ENCODE measurements at places on chromosomes 4 and X. TPM values are rescaled to one million over a fixed set of nuclear protein-coding genes. Genes with fewer than 3 reads are reported as not detected.

- no peak for DNase-seq
These were observed 73.1 kb downstream of the FBXO8 start for GRCh38 chr4:174210354-174210753.

DNA sequence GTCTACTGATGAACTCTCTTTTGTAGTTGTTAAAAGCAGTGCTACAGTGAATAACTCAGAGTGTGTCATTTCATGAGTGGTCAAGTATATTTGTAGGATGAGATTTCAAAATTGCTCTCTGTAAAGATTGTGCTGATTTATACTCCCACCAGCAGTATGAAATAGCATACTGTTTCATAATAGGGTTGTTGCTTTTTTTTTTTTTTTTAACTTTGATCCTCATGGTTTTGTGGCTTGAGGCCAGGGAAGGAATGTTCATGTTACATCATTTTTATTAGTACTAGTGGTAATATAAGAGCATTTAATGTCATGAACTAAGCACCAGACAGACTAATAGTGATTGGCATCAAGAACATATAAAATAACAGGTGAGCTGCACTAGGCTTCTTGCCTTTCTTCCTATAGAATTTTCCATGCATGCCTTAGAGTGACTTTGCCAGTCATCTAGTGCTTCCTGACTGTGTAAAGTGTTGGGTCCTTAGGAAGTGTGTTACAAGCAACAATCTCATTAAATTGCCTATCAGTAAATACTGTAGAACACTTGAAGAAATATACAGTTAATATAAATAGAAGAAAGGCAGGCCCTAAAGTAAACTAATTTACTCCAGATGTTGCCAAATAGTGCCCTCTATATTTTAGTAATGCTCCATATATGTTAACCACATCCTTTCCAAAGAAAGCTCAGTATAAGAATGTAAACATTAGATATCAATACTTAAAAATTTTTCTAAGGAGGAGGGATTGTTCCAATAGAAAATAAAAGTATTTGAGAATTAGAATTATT lies 38.6 kb upstream of the MSMO1 start:
- no peak for DNase-seq

GABRG1 gene
- total RNA-seq, result not detected

SPIN4 gene
- total RNA-seq, result 0.28 TPM

DNA sequence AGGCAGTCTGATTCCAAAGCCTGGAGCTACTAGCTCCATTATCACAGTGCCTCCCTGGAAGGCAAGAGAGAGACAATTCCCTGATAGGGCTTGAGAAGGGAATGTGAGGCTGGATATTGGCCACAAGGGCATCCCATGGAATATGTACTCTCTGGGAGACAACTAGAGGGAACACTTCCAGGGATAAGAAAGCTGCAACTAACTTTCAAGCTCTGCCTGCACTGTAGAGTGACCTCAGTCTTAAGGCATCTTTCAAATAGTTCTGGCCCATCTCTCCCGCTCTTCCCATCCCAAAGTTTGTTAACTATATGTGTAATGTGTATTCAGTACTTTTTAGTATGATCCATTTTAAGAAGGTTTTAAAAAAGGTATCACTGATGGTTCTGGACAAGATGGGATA lies 13.1 kb upstream of the RNF212 start:
- DNase-seq, result no peak

GRCh38 chr4:4480685-4481398 lies 61.0 kb downstream of the STX18 start:
- no peak for DNase-seq

- DNase-seq, result no peak
These were observed 112.1 kb upstream of the NWD2 start for GRCh38 chr4:37132351-37132974.

DNA sequence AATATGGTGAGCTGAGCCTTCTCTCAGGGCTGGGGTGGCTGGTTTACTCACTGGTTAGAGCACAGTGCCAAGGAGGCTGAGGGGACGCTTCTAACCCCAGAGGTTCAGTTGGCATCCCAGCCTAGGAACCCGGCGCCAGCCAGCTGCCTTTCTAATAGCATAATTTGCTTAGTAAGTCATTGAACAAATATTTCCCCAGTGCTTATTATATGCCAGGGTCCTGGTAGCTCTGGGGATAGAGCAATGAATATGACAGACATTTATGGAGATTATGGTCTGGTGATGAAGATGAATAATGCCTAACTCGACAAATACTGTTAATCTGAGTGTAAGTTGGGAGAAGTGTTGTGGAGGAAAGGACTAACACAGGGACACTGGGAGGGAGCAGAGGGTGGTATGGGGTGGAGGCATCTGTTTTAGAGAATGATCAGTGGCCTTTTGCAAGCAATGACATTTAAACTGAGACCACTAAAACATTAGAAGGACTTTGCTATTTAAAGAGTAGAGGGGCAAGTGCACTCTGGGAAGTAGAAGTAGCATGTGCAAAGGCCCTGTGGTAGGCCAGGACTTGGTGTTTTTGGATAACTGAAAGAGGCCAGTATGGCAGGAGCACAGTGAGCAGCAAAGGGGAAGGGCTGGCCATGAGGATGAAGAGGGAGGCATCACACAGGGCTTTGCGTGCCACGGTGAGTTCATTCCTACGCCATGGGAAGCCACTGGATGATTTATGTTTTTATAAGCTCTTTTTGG lies 71.9 kb downstream of the ATG4A start:
- no peak for DNase-seq

CT45A3 gene
- total RNA-seq, result not detected

GRCh38 chr4:113040793-113041192 lies 8.7 kb upstream of the ANK2 start:
- no peak for DNase-seq

Data from heart right ventricle (tissue), 16 donors.